ENCODE measurements at places on chromosomes 16 and 17.

GRCh38 chr16:88867581-88868246 is 1.3 kb upstream of the PABPN1L start:
- DNase-seq, result no peak

DNA sequence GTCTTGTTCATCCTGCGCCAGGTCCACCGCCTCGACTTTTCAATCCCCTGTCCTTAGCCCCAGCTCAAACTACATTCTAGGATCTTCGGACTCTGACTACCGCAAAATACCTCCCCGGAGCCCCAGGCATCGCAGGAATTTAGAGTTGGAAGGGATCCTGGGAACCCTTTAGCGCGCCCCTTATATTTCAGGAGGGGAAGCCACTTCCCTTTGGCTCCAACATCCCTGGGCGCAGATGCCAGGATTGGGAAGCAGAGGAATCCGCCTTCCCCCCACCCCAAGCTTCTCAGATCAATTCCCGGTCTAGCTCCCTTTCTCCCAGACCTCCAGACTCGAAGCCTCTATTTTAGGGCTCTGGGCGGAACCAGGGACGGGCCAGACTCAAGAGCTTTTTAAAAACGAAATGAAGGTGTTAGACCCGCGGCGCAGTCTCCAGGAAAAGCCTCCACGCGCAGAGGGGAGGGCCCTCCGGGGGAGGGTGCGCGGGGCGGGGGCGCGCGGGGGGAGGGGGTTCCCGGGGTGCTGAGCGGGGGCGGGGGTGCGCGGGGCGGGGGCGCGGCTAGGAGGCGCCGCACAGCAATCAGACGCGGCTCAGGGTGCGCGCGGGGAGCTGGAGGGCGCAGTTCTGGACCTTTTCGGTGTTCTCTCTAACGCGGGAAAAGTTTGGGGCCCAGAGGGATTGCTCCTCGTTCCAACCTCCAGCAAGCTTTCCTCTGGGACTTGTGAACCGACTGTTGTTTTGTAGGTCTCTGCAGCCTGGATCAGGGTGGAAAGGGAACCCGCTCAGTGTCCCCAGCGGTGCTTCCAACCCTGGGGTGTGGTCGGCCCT is 1.6 kb downstream of the AHSP start:
- peak; percentile 28 for DNase-seq

GRCh38 chr17:521561-522325 is 169.1 kb upstream of the RPH3AL start:
- DNase-seq, result peak; percentile 39

GRCh38 chr17:37429453-37429852 is 22.8 kb downstream of the TADA2A start:
- DNase-seq, result no peak

GRCh38 chr17:12815642-12816141 is 26.4 kb downstream of the ARHGAP44 start:
- no peak for DNase-seq

- DNase-seq, result peak; percentile 7
Measured at GRCh38 chr17:73613271-73614233, 30.7 kb downstream of the SDK2 start.

DNA sequence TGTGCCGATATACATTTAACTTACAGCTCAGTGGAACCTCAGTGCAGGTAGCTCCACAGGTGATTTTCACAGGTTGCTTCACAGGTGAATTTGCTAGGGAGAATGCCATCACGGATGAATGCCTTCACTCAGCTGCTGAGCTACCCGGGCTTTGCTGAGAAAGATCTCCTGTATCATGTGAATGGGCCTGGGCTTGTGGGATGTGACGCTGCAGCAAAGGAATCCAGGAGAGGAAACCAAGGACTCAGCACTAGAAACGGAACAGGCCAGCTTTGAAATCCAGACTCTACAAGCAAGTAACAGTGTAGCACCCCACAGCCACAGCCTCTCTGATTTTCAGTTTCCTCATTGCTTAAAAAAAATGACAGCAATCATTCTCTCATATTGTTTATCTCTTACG is 271.4 kb upstream of the MAF start:
- no peak for DNase-seq

GRCh38 chr16:22641131-22641628 is 130.5 kb downstream of the NPIPB5 start:
- peak; percentile 66 for DNase-seq

GRCh38 chr16:70743791-70744190 is 57.2 kb downstream of the VAC14 start:
- DNase-seq, result no peak

GRCh38 chr16:10466861-10467260 is 81.0 kb downstream of the ATF7IP2 start:
- peak; percentile 14 for DNase-seq

All from choroid plexus epithelial cell (primary cell).